ENCODE measurements at places on chromosomes 6 and 20.

DNA sequence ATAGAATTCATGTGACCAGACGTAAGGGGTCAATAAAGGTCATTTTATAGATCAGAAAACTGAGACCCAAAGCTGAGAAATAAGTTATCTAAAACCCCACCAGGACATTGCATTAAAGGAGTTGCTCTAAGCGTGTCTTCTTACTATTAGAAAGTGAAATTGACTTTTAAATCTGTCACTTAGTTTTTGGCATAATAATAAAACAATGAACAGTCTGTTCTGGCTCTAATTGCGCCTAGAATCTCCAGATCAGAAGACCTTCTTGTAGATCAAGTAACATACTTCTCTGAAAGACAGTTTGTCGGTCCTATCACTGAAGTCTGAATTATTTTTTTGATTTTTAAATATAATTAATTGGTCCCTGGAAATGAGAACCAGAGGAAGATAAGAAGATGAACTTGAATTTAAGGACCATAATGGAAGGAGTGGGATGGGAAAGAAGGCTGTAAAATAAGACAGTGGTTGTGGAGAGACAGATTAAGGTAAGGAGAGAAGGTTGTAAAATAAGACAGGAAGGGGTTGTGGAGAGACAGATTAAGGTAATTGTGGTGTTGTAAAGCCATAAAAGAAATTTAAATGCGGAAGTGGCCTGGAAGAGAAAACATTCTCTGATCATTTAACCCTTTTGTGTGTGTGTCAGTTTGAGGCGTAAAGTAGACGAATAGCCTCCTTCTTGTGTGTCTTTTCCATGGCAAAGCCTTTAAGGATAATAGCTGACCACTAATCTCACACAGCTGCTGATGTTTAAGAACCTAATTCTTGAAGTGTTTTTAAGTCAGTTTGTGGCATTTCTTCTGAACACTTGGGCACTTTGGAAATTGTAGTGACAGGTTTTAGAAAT, 20.1 kb downstream of the TOP1 start:
- peak; percentile 29 for DNase-seq

DNA sequence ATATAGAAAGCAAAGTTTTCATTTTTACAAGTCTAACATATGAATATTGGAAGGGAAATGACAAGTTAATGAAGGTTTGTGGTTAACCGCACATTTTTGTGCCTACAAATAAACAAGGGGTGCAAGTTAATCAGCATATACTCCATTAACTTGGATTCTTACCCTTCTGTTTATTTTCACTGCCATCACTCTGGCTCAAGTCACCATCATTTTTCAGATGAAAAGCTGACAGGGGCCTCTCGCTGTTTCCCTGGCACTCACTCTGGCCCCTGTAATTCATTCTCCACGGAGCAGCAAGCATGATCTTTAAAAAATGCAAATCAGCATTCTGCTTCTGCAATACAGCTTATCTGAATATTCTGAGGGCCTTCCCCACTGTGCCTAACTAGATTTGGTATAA, 29.8 kb downstream of the APCDD1L start:
- no peak for DNase-seq

GRCh38 chr6:46704562-46704961, 16.9 kb downstream of the TDRD6 start:
- no peak for DNase-seq

DNA sequence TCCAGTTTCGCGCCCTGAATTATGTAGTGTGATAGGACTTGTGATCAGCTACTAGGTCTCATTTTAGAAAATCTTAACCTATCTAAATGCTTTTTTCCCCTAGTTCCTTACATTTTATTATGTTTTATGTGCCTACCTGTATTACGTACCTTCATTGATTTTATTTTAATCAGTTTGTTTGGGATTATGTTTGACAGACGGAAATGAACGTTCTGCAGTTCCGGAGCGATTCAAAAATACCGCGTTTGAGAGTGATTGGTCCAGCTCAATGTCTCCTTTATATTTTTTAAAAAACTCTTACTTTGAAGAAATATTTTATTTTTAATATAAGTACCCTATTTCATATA, 114.3 kb upstream of the BTN3A2 start:
- no peak for DNase-seq

GRCh38 chr6:1757131-1757530, 147.4 kb downstream of the FOXC1 start:
- no peak for DNase-seq

DNA sequence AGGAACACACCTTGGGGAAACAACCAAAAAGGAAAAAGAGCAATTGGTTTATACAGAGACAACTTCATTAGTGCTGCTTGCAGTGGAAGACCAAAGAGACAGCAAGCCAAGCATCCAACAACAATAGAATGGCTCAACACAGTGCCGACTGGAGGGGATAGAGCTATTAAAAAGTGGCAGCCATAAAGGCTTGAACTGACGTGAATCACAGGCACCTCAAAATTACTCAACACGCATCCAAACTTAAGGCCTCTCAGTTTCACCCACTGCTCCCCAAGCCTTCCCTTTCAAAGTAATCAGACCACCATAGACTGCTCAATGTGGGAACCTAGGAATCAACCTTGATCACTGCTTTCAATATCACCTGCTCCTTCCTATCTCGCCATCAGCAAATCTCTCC, 9.7 kb downstream of the TNFRSF21 start:
- no peak for DNase-seq

Measured in Caco-2 (cell line).